Endothelial cell of umbilical vein (primary cell): ENCODE measurements at places on chromosomes 7 and 10.

DNA sequence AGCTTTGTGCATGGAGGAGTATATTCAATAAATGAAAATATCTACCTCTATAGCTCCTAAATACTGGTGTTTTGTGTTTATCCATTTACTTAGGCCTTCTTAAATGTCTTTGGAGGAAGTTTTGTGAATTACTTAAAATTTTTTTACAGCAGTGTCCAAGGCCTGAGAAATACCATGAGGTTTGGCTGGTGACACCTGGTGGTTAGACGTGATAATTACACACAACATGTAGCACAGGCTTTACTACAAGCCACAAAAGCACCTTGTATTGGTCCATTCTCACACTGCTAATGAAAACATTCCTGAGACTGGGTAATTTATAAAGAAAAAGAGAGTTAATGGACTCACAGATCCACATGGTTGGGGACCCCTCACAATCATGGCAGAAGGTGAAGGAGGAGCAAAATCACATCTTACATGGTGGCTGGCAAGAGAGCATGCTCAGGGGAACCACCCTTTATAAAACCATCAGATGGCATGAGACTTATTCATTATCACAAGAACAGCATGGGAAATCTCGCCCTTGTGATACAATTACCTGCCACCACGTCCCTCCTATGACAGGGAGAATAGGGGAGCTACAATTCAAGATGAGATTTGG is 20.6 kb downstream of the HYAL4 start:
- DNase-seq: peak; percentile 84

DNA sequence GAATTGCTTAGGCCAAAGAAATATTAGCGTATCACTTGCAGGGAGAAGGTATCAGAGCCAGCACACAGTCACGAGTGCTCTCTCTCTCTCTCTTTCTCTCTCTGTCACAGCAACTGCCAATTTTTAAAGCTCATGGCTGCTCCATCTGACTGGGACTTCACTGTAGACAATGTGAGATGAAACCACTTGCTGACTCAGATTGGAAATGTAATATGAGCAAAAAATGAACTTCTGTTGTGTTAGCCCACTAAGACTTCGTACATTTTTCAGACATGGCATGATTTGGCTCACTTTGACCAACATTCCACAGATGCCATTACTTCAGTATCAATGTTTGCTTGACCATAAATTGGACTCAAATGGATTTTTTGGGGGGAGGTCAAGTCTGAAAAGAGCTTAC is 68.1 kb downstream of the DGKB start:
- no peak for DNase-seq

- peak; percentile 46 for DNase-seq
Observed at GRCh38 chr7:102122026-102122425, 164.6 kb upstream of the SH2B2 start.

DNA sequence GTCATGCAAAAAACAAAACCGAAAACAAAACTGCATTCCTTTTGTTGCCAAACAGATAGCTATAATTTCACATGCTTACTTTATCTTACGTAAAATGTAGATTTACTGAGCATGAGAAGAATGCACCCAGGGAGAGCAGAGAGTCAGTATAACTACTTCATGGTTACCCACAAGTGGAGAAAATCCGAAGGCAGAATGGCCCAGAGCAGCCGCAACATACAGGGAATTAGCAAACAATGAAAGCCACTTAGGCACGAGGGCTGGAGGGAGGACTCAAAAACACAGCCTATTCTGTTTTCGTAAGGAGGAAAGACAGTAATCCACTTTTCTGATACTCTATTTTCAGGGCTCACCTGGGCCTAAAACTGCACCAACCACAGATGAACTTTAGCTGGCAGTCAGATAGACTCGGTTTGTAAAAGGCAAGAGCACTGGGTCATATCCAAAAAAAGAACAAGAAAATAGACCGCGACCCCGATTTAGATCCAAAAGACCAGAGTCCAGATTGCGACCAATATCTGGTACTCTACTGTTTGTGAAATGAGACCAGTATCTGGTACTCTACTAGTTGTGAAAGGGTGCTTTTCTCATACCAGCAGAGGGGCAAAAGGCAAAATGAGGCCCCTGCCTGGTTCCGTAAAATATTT is 1.3 kb downstream of the ITPRIP start:
- peak; percentile 47 for DNase-seq

GRCh38 chr10:12636571-12636970 is 287.2 kb downstream of the CAMK1D start:
- no peak for DNase-seq

- no peak for DNase-seq
Observed at GRCh38 chr10:47182934-47183703, 116.9 kb upstream of the GDF10 start.

DNA sequence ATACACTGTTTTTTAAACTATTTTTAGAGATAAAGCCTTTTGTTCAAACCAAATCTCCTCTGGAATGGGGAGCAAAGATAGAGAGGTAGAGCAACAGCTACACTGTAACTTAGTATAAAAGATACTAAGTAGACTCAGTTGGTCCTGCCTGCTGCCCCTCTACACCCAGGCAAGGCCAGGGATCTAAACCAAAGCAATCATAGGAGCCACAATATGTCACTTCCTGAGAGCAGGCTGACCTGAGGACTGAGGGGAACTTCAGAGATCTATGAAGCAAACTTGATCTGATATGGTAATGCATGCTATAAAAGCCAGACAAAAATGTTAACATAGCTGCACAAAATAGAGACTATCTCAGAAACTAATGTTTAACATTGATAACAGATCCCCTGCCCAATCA is 7.0 kb upstream of the TRDMT1 start:
- DNase-seq: no peak

DNA sequence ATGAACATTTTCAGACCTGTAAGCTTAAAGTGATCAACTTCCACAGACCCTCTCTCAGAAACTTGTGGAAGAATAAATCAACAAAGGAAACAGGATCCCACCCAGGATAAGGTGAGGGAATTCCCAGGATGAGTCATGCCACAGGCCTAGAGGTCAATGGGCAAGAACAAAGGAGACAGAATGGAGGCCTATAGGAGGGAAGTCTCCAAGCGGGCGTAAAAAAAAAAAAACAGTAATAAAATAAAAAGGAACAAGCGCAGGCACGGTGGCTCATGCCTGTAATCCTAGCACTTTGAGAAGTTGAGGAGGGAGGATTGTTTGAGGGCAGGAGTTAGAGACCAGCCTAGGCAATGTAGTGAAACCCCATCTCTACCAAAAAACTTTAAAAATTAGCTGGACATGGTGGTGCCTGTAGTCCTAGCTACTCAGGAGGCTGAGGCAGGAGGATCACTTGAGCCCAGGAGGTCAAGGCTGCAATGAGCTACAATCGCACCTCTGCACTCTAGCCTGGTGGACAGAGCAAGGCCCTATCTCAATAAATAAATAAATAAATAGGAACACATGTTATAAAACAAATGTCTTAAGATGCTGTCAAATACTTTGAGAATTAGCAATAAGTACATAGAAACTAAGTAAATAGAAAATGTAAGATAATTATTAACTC is 8.4 kb downstream of the SORBS1 start:
- no peak for DNase-seq

DNA sequence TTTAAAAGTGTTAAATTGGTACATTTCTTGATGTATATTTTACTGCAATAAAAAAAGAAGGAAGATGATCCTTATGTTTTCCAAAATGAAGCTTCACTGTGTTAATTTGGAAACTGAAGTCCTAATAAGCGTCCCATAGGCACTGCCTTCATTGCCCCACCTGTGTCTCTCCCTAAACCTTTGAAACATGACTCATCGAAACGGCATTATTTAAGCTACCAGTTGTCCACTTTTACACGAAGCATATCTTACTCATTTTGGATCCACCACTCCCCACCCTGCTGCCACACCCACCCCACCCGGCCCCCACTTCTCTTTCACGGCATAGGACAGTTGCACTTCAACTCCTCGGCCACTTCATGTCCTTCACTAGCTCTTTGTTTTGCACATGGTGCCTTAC is 85.5 kb downstream of the KIAA1549 start:
- DNase-seq: no peak

GRCh38 chr7:90262438-90262837 is 17.5 kb downstream of the CFAP69 start:
- DNase-seq: peak; percentile 54

- DNase-seq: no peak
Observed at GRCh38 chr10:127736222-127736914, 617 bp upstream of the FOXI2 start.

DNA sequence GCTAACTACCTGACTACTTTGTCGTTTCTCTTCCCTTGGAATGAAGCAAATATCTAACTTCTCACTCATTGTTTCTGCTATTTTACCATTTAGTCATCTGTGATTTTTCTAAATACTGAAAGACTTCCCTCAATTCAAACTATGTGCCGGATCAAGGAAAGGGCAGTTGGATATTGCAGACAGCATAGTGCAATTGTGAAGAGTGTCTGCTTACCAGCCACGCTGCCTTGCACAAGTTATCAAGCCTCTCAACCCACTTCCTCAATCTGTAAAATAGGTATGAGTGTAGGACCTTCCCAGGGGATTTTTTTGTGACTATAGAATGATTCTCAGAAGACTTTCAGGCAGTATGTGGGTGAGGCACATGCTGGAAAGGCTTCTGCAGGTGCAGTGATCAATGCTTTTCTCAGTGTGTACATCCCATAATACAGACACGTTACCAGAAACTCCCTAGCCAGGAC is 54.3 kb downstream of the EGFR start:
- no peak for DNase-seq

DNA sequence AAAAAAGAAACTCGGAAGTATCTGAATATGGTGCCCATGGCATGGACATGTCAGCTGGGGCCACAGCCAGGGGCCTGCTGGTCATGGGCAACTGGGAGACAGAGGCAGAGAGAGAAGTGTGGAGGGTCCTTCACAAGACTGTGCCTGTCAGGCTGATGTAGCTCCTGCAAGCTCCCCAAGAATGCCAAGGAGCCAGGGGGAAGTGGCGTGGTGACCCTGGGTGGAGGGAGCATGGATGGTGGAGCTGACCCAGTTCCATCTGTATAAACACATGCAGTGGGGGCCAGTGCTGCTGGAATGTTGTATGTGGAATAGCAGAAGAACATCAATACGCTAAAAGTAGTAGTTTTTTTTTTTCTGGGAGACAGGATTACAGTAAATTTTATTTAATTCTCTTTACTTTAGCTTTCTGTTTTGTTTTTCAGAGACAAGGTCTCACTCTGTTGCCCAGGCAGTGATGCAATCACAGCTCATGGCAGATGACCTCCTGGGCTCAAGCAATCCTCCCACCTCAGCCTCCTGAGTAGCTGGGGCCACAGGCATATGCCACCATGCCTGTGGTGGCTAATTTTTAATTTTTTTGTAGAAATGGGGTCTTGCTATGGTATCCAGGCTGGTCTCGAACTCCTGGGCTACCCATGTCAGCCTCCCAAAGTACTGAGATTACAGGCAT is 10.5 kb upstream of the ZMIZ2 start:
- no peak for DNase-seq

- no peak for DNase-seq
Observed at GRCh38 chr7:75983471-75984129, 10.8 kb downstream of the TMEM120A start.

GRCh38 chr7:4156190-4156589 is 525.9 kb upstream of the FOXK1 start:
- no peak for DNase-seq

DNA sequence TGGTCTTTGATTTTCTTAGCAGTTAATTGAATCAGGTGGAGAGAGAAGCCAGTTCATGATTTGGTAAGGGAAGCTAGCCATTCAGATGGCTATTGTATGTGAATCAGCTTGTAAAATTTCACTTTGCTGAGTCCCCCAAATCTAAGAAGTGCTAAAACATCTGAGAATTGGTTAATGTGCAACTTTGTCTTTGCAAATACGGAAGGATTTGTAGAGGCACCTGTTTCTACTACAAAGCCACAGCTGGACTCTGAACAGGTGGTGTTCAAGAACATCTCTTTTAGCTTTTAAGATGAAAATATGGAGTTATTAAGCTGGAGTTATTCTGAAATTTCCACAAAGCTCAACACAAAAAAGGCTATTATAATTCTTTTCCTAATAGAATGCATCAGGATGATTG is 132.6 kb downstream of the VPS50 start:
- DNase-seq: no peak

DNA sequence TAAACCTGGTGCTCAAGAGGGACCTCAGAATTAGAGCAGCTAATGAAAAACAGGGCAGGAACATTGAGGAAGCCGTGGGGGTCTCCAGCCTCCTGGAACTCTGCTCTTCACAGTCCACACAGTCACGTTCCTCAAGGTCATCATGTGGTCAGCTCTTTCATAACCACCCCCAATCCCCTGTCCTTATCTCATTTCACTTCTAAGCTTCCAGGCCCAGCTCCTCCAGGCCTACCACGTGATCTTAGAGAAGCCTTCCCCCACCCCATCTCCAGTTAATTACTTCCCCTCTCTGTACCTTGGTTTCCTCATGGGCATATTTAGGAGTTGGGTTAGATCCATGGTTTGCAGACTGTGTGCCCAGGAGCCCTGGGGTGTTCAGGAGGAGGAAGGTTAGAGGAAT is 106.4 kb upstream of the TCF7L2 start:
- no peak for DNase-seq

GRCh38 chr10:17056781-17057428 is 72.7 kb downstream of the CUBN start:
- peak; percentile 50 for DNase-seq

DNA sequence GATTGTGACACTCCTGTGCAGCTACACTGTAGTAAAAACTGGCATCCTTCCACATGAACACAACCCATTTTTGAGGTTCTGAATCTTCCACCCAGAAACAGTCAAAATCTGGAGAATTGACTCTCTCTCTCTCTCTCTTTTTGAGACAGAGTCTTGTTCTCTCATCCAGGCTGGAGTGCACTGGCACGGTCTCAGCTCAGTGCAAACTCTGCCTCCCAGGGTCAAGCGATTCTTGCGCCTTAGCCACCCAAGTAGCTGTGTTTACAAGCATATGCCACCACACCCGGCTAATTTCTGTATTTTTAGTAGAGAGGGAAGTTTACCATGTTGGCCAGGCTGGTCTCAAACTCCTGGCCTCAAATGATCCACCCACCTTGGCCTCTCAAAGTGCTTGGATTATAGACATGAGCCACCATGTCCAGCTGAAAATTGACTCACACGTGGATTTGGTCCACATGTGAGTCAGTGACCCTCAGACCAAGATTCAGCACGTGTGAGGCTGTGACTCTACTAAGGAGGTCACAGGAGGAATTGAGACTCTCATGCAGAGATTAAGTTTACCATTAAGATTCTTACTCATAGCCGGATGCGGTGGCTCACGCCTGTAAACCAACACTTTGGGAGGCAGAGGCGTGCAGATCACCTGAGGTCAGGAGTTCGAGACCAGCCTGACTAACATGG is 12.1 kb upstream of the ZNF107 start:
- no peak for DNase-seq
